ENCODE measurements at places on chromosomes 12 and 14. TPM values are rescaled to one million over a fixed set of nuclear protein-coding genes. Genes with fewer than 3 reads are reported as not detected.

Gene LRP10
- polyA plus RNA-seq, result 113 TPM

Gene KLRB1
- polyA plus RNA-seq, result 5.7 TPM

Gene TULP3
- 10.0 TPM for polyA plus RNA-seq

Gene KCNC2
- polyA plus RNA-seq, result not detected

Gene TEX22
- polyA plus RNA-seq, result 1.0 TPM

Gene IRAK3
- polyA plus RNA-seq, result not detected

Gene DPY19L2
- not detected for polyA plus RNA-seq

Gene KRR1
- 63.8 TPM for polyA plus RNA-seq

Gene RPL36AL
- polyA plus RNA-seq, result 504 TPM

Gene TAS2R31
- not detected for polyA plus RNA-seq

Gene TTLL5
- polyA plus RNA-seq, result 10.4 TPM

Gene RPS26
- polyA plus RNA-seq, result 1,297 TPM

Gene LRRC23
- 4.9 TPM for polyA plus RNA-seq

Gene RGS6
- not detected for polyA plus RNA-seq
